ENCODE measurements at places on chromosomes 5 and 9.

GRCh38 chr9:96818533-96818932, 35.8 kb downstream of the ZNF782 start:
- DNase-seq: no peak

- DNase-seq: no peak
Observed at GRCh38 chr5:83564069-83564749, 92.7 kb downstream of the VCAN start.

DNA sequence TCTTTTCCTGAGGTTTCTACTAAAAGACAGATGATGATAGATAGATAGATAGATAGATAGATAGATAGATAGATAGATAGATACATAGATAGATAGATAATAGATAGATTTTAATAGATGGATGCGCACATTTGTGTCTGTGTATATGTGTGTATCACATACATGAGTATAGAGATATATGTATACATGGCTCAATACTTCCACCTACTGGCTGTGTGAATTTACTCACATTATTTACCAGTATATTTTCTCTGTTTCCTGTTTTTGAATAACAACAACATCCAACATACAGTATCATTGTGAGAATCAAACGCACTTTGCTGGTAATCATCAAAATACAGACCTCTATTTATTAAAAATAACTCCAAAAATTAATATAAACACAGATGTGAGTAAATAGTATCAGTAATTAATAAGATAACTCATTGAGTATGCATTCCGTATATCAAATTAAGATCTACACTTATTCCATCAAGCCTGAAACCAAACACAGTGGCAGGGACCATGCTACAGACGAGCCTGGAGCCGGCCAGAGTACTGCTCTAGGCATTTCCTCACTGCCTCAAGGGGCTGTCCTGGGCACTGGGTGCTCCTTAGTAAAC, 338.0 kb downstream of the SEMA5A start:
- no peak for DNase-seq

DNA sequence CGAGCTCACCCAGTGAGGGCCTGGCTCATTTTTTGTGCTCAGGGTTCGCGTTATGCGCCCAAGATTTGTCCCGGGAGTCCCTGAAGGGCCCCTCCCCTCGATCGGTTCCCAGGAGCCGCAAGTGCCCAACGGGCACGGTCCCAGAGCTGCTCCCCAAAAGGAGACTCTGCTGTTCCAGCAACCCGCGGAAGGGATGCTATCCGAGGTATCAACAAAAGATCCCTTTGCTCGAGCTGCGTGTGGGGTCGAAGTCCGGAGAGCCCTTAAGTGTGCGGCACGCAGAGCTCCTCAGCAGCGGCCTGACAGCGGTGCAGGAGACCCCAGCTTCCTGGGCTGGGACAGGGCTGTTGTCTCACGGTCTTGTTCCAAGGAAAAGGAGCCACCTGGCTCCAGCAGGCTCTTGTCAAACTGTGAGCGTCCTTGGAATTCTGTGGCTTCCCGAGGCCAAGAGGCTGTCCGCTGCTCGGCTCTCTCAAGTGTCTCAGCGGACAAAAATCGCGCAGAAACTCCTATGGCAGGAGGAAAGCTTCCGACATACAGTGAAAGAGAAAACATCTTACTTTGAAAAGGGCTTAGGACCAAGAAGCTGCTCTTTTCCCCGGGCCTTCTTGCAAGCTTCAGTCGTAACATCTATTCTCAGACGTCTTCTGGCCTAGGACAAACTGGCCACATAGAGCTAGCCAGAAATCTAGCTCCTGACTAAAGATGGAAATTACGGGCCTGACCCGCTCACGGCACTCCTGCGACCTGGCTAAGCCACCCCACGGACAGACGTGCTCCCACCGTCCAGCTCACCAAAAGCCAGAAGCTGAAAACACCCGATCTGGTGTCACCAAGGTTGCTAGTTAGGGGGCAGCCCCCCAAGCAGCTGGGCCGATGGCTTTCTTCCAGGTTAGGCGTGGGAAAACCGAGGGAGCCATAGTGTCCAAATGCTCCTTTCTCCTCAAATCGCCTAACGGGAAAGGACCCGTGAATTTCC, 2.6 kb upstream of the FOXB2 start:
- no peak for DNase-seq

GRCh38 chr9:4750023-4750673, 9.1 kb upstream of the AK3 start:
- no peak for DNase-seq

- DNase-seq: no peak
Observed at GRCh38 chr9:115810166-115810565, 343.4 kb upstream of the PAPPA start.

All from stimulated activated naive CD8-positive, alpha-beta T cell treated with anti-CD3 and anti-CD28 coated beads, Interleukin-15, amount 100 ng/mL, for 72 hours (primary cell).